ENCODE measurements at places on chromosomes 16 and 17. TPM values are rescaled to one million over a fixed set of nuclear protein-coding genes. Genes with fewer than 3 reads are reported as not detected.
A peak's percentile ranks its signal among the peaks of the same experiment; 100 is the strongest.

The FNDC8 gene
- total RNA-seq, result not detected

The TBC1D3 gene
- 1.9 TPM for total RNA-seq

The CCL22 gene
- not detected for total RNA-seq

DNA sequence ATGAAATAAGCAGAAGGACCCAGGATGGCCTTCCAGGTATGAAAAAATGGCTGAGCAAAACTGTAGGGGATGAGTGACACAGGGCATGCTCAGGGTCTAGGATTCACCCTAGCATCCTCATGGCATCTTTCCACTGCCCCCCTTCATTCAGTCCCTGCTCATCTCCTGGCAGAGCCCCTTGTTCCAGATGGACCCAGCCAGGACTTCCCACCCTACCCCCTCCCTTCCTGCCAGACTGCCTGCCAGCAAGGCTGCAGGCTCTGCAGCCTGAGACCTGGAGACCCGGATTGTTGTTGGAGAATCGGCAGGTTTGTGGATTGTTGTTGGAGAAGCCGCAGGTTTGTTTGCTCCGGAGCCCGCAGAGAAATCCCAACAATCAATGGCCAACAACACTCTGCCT lies 6.6 kb downstream of the SEZ6 start:
- no peak overlapping the region for H3K4me3 ChIP-seq
- no peaks in the 10 kb centered on the region for H3K36me3 ChIP-seq
- H3K27ac ChIP-seq, result no peak overlapping the region
- no peaks in the 10 kb centered on the region for H3K4me1 ChIP-seq
- H3K27me3 ChIP-seq, result peaks cover 6% of the 10 kb centered on the region
- DNase-seq, result no peak

DNA sequence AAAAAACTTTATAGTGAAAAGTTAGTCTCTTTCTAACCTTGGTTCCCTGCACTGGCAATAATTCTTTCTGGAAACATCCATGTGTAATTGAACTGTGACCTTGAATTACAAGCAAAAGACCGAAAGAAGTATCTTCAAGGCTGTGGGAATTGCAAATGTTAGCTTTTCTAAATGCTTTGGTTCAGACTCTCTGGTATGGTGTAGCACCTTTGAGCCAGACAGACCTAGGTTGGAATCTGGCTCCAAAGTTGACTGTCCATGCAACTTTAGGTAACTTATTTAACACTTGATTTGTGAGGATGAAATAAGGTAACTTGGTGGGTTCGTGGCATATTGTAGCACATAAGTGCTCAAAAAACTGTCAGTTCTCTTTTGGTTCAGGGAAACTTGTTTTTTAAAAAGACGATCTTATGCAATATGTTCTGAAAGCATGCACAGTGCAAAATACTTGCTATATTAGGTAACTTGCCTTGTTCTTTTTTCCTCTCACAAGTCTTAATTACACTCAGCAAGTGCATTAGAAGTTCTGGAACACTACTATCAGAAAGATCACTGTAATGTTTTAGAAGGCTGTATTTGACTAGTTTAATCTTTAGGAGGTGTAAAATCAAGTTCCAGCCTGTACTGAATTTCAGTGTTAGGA lies 46.3 kb downstream of the TANGO6 start:
- H3K27ac ChIP-seq, result no peak overlapping the region
- H3K27me3 ChIP-seq, result no peaks in the 10 kb centered on the region
- no peak for DNase-seq
- H3K4me1 ChIP-seq, result peaks cover 7% of the 10 kb centered on the region
- H3K36me3 ChIP-seq, result no peaks in the 10 kb centered on the region

DNA sequence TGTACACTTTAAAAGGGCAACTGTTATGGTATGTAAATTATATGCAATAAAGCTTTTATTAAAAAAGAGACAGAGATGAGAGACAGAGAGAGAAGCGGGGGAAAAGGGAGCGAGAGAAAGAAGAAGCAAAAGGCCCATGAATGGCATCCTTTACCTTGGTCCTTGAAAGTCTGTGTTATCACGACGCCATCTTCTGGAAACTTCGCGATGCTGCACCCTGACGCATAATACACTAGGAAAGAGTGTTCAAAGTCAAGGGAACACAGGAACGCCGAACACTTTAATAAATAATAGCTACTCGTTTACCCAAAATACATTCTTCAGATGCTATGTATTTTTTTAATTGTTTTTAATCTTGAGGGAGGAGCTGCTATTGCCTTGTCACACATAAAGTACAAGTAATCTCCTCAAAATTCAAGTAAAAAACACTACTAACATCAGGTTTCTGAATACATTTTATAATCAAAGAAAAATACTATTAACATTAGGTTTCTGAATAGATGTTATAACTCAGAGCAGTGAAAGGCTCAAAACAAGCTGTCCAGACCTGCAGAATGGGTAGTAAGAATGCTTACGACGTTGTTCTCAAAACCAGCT lies 23.0 kb upstream of the SLC38A8 start:
- H3K36me3 ChIP-seq, result peaks cover 33% of the 10 kb centered on the region
- H3K4me3 ChIP-seq, result no peak overlapping the region
- no peak overlapping the region for H3K27ac ChIP-seq
- peak; percentile 56 for DNase-seq
- no peaks in the 10 kb centered on the region for H3K27me3 ChIP-seq
- H3K4me1 ChIP-seq, result peaks cover 7% of the 10 kb centered on the region

GRCh38 chr16:64168371-64168770 lies 953.5 kb downstream of the CDH11 start:
- H3K4me3 ChIP-seq, result no peak overlapping the region
- peaks cover 6% of the 10 kb centered on the region for H3K4me1 ChIP-seq
- H3K27ac ChIP-seq, result no peak overlapping the region
- H3K36me3 ChIP-seq, result no peaks in the 10 kb centered on the region
- no peak for DNase-seq
- H3K27me3 ChIP-seq, result no peaks in the 10 kb centered on the region

- no peak overlapping the region for H3K4me3 ChIP-seq
- H3K27me3 ChIP-seq, result no peaks in the 10 kb centered on the region
- peaks cover 3% of the 10 kb centered on the region for H3K4me1 ChIP-seq
- H3K27ac ChIP-seq, result no peak overlapping the region
- H3K36me3 ChIP-seq, result no peaks in the 10 kb centered on the region
- DNase-seq, result no peak
Observed at GRCh38 chr17:55546991-55547664, 35.9 kb upstream of the SMIM36 start.

GRCh38 chr16:87149051-87149450 lies 168.1 kb downstream of the C16orf95 start:
- DNase-seq, result no peak
- H3K27me3 ChIP-seq, result no peaks in the 10 kb centered on the region
- no peak overlapping the region for H3K4me3 ChIP-seq
- H3K4me1 ChIP-seq, result no peaks in the 10 kb centered on the region
- no peaks in the 10 kb centered on the region for H3K36me3 ChIP-seq
- H3K27ac ChIP-seq, result no peak overlapping the region
